ENCODE measurements at places on chromosomes 7 and 10.

- DNase-seq, result no peak
These were observed 951 bp downstream of the ELOVL3 start for GRCh38 chr10:102227050-102227449.

GRCh38 chr10:122304054-122304579 is 33.0 kb downstream of the BTBD16 start:
- DNase-seq, result no peak

DNA sequence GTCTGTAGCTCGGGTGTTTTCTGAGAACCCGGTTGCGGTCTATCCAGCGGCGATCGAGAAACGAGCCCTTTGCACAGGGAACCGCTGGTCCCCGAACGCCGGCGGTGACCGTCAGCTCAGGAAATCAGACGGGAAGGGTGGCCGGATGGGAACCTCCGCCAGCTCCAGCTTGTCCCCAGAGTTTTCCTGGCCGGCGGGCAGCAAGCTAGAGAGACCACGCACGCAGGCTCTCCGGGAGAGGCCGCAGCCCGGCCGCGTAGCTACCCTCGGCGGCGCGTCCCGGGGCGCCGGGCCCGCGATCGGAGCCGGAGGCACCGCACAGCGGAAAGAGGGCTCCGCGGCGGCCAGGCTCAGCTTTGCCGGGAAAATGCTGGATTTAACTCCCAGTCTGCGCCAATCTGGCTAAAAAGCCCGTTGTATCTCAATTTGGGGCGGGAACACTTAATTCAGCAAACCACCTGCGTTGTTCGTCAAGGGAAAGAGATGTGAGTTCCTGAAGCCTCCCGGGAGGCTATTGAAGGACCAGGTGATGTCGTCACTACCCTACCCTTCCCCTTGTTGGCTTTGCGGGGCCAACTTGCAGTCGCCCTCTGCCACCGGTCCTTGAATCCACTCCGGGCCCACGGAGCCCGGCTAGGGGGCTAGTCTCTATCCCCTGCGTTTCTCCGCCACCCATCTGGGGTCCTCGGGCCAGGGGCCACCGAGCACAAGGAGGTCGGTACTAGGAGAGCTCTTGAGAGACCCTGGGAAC is 859 bp upstream of the CH25H start:
- no peak for DNase-seq

GRCh38 chr7:7702826-7703225 is 15.6 kb downstream of the RPA3 start:
- no peak for DNase-seq

GRCh38 chr10:64116707-64117106 is 595.5 kb downstream of the REEP3 start:
- DNase-seq, result no peak

DNA sequence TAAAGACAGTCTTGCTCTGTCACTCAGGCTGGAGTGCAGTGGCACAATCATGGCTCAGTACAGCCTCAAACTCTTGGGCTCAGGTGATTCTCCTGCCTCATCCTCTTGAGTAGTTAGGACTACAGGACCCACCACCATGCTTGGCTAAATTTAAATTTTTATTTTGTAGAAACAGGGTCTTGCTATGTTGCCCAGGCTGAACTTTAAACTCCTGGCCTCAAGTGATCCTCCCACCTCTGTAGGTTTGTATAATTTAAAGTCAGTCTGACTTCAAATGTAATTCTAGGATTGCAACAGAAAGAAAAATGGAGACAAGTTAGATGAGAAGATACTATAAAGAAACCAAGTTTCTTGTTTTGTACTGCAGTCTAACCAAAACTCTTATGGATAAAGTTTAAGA is 11.5 kb downstream of the TMEM60 start:
- DNase-seq, result no peak

GRCh38 chr10:124525751-124526600 is 64.4 kb downstream of the LHPP start:
- DNase-seq, result no peak

- DNase-seq, result no peak
These were observed 23.5 kb downstream of the STN1 start for GRCh38 chr10:103894441-103894864.

DNA sequence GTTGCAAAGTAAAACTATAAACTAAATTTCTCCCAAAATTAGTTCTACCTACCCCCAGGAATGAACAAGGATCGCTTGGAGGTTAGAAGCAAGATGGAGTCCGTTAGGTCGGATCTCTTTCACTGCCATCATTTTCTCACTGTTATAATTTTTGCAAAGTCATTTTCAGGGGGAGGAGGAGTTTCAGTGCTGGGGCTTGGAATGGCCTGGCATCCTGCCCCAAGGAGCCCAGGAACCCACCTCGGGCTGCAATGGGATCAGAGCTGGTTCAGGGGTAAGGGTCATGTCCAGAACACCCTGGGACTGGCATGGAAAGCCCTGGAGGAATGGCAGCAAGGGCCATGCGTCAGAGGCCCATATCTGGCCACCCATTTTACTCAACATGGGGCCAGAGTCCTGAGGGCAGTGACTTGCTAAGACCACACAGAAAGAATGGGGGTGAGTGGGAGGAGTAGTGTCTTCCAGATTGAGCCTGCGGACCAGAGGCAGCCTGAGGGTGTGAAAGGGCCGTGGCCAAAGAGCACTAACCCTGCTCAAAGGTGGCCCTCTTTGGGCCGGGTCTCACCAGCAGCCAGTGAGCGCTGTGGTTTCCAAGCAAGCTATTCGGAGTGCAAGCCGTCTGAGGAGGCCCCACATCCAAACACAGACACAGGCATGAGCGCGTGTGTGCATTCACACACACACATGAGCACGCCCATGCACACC is 31.8 kb downstream of the GPRIN2 start:
- DNase-seq, result no peak
